Fibroblast of the aortic adventitia (primary cell): ENCODE measurements at places on chromosomes 12 and 14.

- DNase-seq: no peak
Observed at GRCh38 chr12:16197600-16197999, 79.9 kb downstream of the SLC15A5 start.

GRCh38 chr14:38175658-38176057 is 32.0 kb upstream of the SSTR1 start:
- DNase-seq: no peak

DNA sequence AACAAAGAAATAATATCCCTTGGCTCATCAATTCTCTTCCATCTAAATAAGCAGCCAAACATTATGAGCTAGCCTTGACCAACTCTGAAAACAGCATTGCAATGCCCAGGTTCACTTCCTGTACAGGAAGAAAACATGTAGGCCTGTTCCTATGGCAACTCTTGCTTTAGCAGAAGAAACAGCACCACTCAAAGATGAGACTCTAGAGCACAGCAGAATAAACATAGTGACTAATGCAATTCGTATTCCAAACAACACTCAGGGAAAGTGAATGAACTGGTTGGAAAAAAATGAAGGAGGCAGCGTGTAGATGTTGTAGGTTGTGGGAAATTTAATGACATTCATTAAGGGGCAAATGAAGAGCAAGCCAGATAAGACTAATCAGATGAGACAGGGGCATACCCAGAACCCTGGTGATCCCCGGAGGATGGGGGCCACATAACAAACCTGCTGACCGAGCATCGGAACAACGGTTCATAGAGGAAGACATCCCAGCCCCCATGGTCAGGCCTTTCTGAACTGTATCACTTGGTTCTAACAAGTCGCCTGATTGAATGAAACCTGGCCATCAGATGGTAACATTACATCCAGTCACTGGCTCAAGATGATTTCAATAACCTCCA is 9.0 kb downstream of the ARHGDIB start:
- DNase-seq: peak; percentile 68

DNA sequence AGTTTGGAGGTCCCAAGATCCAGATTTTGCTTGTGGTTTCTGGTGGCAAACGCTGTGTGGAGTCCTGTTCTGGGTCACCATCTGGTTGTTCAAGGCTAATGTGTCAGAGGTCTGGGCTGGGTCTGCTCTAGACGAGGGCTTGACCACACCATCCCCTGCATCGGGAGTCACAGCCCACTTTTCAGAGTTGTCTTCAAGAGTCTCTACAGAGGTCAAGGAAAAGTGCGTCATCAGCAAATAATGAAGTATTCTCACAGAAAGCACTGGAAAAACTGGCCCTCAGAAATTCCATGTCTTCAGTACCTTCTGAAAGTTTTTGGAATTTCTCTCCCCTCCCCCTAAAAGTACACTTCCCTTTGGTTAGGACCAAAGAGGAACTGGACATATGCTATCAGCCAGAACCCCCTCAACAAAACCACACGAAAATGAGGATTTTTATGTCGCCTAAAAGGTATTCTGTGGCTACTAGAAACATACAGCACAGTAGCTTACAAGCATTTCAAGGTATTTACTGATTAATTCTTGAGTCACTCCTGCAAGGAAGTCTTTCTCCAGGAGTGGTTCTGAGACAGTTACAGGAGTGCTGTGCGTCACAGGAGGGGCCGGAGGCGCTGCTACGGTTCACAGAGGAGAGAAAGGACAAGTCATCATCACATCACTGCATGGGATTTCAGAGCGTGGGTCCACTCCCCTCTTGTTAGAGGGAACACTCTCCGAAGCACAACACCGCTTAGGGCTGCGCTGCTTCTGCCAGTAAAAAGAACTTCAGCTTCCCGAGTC is 35.4 kb downstream of the RAD52 start:
- peak; percentile 22 for DNase-seq

GRCh38 chr12:104730763-104731162 is 227.3 kb downstream of the SLC41A2 start:
- no peak for DNase-seq

DNA sequence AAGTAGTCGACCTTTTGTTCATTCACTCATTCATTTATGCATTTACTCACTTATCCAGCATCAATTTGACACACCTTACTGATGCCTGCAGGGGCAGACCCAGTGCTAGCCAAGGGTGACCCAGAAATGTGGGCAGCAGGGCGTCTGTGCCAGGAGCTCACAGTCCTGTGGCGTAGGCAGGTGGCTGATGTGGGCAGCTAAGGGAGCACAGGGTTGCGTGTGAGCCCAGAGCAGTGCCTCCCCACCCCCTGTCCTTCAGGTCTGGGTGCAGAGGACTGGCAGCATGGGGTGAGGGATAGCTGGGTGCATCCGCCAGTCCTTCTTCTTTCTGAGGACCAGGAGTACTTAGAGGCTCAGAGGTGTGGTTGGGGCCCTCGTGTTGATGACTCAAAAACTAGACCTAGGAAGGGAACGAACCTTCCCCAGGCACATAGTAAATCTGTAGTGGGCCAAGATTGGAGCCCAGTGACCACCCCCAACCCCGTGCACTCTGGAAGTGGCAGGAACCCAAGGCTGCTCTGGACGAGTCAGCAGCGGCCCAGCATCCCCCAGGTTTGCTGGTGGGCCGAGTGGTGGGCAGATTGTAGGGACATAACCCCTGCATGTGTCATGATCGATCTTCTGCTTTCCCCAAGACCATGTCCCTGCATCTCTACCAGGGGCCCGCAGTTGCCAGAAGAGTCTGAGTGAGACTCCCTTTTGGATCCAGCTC is 63.9 kb downstream of the BEGAIN start:
- no peak for DNase-seq
